ENCODE measurements at places on chromosomes 13 and 19. TPM values are rescaled to one million over a fixed set of nuclear protein-coding genes. Genes with fewer than 3 reads are reported as not detected.

Gene ATP4B
- not detected for total RNA-seq

- DNase-seq, result no peak
Measured at GRCh38 chr13:45356966-45357672, 16.1 kb upstream of the TPT1 start.

GRCh38 chr13:110713981-110714796 is 689 bp downstream of the ING1 start:
- DNase-seq, result peak; percentile 54

GRCh38 chr13:72097568-72097967 is 230.6 kb upstream of the DACH1 start:
- DNase-seq, result no peak

Gene WDR88
- total RNA-seq, result not detected

DNA sequence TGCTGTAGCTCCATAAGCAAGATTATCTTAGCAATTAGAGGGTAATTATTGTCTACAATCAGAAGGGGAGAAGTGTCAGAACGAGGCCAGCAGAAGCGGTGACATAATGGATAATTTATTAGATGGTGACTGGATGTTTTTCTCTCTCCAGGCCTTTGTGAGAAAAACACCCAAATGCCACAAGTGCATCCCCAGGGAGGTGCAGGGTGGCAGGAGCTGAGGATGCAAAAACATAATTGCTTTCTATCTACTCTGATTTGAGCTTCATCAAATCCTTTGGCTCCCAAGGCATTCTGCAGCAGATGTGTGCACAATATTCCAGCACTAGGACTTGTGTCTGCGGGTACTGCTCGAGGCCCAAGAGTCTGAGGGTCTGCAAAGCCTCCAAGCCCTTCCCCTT is 220.1 kb upstream of the SERP2 start:
- DNase-seq, result no peak

- DNase-seq, result no peak
Measured at GRCh38 chr19:29687897-29688728, 22.9 kb downstream of the PLEKHF1 start.

- DNase-seq, result no peak
Measured at GRCh38 chr13:110617321-110618072, 2.2 kb downstream of the NAXD start.

Gene TIMM44
- 26.9 TPM for total RNA-seq

GRCh38 chr19:18319591-18320135 is 3.2 kb downstream of the LSM4 start:
- DNase-seq, result no peak

GRCh38 chr19:43691755-43692154 is 21.8 kb upstream of the PLAUR start:
- no peak for DNase-seq

GRCh38 chr13:113882267-113882630 is 18.4 kb upstream of the GAS6 start:
- DNase-seq, result peak; percentile 55

DNA sequence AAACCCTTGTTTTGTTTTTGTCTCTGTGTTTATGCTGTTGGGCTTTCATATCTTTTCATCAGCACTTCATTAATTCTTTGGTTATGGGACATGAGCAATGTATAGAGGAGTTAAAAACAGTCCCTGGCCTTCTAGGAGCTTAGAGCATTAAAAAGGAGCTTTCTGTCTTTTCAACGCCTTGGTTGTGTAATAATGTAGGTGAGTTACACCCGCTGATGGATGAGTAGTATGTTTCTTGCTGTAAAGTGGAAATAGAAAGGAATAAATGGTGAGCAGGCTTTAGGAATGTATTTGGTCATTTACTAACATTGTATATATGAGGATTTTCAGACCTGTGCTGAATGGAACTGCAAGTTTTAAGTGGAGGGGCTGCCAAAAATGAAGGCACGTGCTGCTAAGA is 121.5 kb upstream of the RNF113B start:
- no peak for DNase-seq

- DNase-seq, result no peak
Measured at GRCh38 chr19:2604747-2605329, 97.7 kb downstream of the GNG7 start.

GRCh38 chr13:52947921-52948373 is 80.7 kb upstream of the OLFM4 start:
- no peak for DNase-seq

DNA sequence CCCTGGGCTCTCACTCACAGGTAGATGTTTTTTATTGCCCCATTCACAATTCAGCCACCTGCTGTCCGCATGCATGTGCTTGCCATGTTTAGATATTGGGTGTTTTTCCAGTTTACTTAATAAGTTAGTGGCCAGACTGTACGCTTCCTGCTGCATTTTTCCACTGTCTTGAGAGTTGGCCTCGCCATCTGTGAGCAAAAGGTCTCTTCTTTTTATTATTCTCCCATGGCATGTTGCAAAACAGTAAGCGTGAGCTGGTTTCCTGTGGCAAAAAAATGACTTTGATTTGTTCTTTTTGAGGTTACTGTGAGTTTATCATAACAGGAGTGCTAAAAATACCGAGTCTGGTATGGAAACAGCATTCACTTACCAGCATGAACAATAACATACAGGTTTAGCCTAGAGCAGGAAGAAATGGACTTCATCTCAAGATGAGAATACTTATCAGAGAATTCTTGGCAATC is 46.0 kb downstream of the SAE1 start:
- DNase-seq, result no peak

Gene GJB2
- 5.3 TPM for total RNA-seq

DNA sequence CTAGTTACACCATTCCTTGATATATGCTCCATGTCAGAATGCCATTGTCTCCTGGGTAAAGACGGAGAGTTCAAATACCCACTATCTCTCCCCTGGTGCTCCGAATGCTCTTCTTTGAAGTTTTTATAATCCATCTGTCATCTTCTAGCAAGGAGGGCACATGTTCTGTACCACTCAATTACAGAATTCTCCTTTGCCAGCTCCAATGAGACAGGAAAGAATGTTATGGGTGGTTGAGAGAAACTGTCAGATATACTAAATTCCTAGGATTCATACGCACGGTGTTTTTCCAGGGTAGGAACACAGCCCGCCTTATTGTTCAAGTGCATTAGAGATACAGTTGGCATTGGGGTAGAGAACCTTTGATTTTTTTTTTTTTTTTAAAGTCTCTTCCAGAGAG is 118.0 kb upstream of the ZNF536 start:
- DNase-seq, result no peak

DNA sequence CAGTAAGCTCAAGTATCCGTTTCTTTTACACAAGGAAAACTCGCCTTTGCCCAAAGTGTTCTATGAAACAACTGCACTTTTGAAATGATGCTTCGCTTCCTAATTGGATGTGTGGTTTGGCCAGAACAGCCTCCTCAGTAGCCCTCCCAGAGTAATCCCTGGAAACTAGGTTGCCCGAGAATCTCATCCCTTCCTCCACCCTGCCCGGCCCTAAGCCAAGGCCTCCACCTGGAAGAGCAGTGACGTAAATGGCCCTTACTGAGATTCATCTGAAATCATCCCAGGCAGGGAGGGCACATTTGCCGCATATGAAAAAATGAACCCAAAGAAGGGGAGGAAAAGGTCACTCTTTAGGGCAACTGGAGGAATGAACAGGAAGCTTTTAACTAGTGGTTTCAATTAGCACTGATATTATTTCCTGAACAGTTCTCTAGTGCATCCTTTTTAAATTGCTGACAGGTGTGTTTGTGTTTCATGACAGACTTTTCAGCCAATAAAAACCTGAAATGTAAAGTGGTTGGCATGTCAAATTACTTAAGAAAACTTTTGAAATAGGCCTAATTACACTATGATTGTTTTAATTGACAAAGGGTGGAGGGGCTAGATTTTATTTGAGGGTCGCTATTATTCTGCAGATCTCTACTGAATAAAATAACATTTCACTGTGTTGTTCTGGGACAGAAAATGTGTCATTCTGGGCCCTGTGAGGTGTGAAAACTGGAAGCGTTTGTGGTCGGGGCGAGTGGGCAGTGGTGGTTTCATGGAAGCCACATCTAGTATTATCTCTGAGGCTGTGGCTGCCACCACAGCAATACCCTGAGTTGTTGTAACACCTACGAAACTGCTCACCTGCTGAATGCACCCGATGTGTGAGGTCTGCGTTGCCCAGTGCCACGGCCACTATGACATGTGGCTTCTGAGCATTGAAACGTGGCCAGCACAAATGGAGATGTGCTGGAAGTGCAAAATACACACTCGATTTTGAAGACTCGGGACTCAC is 112.1 kb downstream of the ZIC5 start:
- DNase-seq, result no peak

- DNase-seq, result no peak
Measured at GRCh38 chr13:36520111-36520510, 87.8 kb downstream of the CCNA1 start.

- DNase-seq, result no peak
Measured at GRCh38 chr13:42865768-42866102, 84.4 kb downstream of the FAM216B start.

Gene FFAR1
- total RNA-seq, result not detected

Gene POP4
- 35.5 TPM for total RNA-seq

GRCh38 chr13:58712191-58712590 is 1080.6 kb downstream of the PCDH17 start:
- no peak for DNase-seq

Gene SHISA2
- total RNA-seq, result 53.8 TPM

Gene NDFIP2
- 61.1 TPM for total RNA-seq

Gene TYK2
- total RNA-seq, result 29.8 TPM

- peak; percentile 83 for DNase-seq
Measured at GRCh38 chr19:50147462-50148423, 15.3 kb downstream of the IZUMO2 start.

Gene C19orf44
- 3.3 TPM for total RNA-seq

DNA sequence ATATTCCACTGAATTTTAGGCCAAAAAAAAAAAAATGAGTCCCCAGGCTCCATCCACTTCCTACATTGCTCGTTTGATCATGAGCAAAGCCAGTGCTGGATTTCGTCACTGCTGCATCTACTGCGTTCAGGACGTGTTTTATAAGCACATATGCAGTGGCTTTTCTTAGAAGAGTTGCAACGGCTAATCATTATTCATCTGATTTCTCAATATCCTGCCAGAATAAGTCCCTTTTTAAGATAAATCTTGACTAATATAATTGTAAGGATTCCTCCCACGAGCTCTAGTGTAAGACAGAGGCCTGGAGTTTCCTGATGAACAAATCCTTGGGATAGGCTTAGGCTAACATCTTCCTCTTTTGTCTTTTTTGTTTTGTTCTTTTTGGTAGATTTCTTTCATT is 19.5 kb downstream of the FAM124A start:
- no peak for DNase-seq

Gene RUVBL2
- total RNA-seq, result 121 TPM

DNA sequence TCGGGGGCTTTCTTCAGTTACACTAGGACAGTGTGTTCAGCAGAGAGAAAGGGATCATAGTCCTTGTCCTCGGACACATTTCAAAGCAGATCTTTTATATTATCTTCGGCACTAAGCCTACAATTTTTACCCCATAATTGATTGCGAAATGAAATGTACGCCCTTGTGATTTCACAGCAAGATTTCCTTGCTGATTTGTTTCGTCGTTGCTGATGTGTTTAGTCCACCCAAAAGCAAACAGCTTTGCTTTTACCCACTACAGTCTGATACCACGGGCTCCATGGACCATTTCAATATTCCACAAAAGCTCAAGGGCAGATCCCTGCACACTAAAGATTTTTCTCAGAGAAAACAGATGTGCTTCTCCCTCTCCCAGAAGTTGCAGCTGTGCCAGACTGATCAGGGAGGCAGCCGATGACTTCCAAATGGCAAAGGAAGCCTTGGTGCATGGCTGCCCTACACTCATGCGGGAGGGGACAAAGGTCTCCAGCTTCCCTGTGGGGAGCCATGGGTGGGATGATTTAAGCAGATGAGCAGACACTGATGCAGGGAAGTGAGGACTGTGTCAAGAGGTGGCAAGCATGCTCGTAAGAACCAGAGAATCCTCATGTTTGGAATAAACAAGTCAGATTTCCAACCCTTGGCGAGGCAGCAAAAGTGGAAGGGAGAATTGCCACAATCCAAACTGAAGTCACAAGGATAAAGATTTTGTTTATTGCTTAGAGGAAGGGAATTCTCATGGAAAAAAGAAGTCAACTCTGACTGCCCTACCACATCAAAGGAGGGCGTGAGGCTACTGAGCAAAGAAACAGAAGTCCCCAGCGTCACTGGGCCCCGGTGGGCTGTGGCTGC is 81.1 kb downstream of the STK24 start:
- DNase-seq, result no peak

Gene PRTN3
- total RNA-seq, result 1.2 TPM

DNA sequence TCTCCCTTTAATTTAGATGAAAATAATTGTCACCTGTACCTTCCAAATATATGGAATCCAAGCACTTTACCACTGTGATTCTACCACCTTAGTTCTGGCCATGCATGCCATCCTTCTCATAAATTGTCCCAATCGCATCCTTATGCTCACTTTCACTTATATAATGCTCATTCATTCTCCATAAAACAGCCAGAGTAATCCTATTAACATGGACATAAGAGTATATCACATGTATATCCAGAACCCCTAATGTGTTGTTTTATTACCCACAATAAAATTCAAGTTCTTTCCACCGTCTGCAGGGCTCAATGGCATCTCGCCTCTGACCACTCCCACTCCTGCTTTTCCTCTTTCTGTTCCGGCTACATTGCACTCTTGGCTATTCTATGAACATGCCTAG is 597.5 kb upstream of the MIR17HG start:
- DNase-seq, result no peak

- DNase-seq, result no peak
Measured at GRCh38 chr19:35181387-35181786, 26.9 kb downstream of the FXYD5 start.

Gene EBI3
- total RNA-seq, result not detected

- no peak for DNase-seq
Measured at GRCh38 chr13:104837756-104838155, 1697.7 kb downstream of the EFNB2 start.

DNA sequence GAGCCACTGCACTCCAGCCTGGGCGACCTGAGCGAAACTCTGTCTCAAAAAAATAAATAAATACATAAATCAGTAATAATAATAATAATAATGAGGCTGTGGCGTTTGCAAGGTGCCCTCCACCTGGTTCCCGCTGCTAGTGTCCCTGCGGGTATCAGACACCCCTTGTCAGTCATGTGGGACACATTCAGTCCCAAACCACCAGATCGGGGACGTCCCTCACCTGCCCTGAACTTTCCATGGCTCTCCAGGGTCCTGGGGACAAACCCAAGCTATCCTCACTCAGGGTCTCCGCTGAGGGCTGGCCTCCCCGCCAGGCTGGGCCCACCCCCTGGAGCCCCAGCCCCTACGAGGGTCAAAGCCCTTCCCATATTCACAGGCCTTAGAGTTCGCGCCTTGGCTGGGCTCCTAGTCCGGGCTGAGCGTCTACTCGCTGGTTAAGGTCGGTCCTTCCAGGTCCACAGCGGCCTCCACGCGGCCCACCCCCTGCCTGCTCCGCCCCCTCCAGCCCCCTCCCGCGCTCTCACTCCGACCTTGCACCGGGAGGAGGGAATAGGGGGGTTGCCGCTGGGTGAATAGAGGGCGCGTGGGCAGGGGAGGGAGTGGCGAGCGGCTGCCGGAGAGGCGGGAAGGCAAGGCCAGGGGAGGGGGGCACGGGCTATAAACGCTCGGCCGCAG is 349 bp upstream of the KISS1R start:
- no peak for DNase-seq

Measured in frontal cortex (tissue), 4 donors.